ENCODE measurements at places on chromosomes 1 and 21. TPM values are rescaled to one million over a fixed set of nuclear protein-coding genes. Genes with fewer than 3 reads are reported as not detected.

DNA sequence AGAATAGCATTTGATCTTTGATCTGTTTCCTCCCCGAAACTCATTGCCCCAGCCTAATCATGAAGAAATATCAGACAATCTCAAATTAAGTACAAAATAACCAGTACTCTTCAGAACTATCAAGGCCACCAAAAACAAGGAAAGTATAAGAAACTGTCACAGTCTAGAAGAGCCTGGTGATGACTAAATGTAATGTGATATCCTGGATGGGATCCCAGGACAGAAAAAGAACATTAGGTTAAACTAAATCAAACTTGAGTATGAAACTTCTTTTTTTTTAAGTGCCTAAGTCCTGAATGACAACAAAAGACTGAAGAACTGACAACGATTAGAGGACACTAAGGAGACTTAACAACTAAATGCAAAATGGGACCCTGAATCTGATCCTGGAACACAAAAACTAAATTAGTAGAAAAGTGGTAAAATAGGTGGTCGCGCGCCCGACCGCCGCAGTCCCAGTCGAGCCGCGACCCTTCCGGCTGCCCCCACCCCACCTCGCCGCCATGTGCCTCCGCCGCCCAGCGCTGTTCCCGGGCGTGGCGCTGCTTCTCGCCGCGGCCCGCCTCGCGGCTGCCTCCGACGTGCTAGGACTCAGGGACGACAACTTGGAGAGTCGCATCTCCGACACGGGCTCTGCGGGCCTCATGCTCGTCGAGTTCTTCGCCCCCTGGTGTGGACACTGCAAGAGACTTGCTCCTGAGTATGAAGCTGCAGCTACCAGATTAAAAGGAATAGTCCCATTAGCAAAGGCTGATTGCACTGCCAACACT lies 5.5 kb upstream of the PRKAB2 start:
- ATAC-seq, result no peak

DNA sequence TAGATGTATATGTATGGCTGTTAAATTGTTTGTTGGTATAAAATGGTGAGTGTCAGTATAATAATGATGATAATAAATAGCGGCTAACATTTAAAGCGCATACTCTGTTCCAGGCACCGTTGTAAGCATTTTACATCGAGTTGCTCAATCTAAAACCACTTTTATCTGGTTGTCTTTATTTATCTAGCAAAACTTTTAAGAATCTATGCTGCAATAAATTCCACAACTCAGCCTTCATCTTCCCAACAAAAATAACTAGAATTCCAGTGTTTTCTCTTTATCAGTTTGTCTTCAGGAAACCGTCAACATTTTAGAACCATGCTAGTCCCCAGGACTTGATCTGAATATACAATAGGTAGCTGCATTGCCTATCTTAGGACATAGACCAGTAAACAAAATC lies 19.3 kb upstream of the SLC16A1 start:
- no peak for ATAC-seq

DNA sequence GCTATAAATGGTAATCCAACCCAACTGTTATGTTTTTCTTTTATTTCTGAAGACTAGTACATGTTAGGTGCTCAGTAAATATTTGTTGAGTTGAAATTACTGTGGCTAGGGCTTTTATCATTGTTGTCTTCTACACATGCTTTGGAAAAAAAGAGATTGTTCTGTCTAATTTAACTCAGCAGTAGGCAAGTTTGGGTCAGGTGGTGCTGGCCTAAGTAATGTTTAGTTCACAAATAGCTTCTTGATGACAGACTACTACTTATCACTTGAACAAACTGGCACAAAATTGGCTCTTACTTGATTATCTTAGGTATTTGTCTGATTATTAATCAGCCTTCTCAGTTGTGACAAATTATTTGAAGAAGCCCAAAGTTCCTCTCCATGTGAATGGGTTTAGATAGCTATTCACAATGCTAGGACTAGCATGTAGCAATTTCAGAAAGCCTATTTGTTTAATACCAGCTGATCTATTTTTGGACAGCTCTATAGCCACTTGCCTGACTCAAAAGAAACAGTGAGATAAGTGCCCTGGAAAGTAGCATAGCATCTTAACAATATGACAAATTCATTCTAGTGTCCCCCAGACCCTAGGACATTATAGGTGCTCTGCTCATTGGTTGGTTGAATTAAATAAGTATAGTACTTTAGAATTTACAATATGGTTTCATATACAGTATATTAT lies 32.6 kb downstream of the TMEM200B start:
- ATAC-seq, result no peak

NUDT4B gene
- total RNA-seq, result 0.58 TPM

- peak; percentile 19 for ATAC-seq
These were observed 120.0 kb downstream of the SETD4 start for GRCh38 chr21:35940074-35940927.

- ATAC-seq, result no peak
These were observed 27.7 kb upstream of the VPS13D start for GRCh38 chr1:12202190-12202497.

C1QA gene
- not detected for total RNA-seq

FHAD1 gene
- not detected for total RNA-seq

GRCh38 chr1:230251644-230252191 lies 174.4 kb downstream of the PGBD5 start:
- ATAC-seq, result peak; percentile 91

DNA sequence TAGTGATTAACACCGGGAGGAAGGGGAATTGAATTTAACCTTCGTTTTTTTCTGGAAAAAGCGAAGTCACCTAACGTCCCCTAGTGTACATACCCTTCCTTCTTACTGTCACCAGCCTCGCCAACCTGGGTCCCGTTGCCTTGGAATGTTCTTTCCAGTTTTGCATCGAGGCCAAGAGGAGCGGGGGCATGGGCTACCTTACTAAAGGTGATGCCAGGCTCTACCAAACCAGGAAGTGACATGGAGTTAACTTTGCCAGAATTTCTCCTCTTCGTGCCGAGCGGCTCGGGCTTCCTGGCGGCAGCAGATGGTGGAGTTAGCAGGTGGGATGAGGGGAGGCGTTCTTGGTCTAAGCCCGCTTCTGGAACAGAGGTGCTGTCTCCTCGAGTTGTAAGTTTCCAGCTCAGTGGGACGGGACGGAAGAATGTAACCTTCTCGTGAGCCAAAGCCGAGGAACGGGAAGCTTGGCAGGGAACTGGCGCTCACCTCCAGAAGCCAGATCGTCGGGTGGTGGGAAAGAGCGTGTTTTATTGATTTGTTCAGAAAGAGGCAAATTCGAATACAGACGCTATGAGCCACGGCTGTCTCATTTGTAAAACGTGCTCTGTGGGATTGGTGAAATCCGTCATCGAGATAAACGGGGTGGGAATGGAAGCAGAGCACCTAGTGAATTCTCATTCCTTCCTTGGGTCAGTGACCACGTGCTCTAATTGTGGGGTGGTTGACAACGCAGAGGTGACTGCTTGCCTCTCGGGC lies 486 bp downstream of the NIPAL3 start:
- peak; percentile 5 for ATAC-seq

DNA sequence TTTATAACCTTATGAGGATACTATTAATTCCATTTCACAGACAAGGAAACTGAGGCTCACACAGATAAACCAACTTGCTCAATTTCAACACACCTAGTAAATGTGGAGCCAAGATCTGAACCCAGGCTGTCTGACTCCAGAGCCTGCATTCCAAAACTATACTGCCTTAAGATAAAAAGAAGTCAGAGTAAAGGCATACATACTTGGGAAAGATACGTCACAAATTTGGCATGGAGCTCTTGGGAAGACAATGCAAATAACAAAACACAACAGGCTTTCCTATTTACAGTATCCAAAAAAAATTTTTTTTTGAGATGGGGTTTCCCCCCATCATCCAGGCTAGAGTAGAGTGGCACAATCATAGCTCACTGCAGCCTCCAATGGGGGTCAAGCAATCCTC lies 5.9 kb downstream of the AKT3 start:
- no peak for ATAC-seq

DNA sequence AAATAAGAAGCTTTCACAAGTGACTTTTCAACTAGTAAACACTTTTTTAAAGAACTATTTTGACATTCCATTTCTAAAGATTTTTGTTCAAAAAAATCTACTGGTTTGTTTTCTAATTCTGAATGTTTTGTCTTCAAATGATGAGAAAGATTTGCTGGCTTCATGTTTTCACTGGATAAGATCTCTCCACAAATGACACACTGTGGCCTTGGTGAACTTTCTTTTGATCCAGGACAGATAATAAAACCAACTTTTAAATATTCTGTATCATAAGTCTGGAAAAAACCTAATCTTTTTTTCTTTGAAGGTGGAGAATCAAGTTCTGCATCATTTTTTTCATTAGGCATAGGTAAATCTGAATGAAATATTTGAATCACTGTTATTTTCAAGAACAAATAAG lies 3.4 kb upstream of the TMEM35B start:
- no peak for ATAC-seq

DNA sequence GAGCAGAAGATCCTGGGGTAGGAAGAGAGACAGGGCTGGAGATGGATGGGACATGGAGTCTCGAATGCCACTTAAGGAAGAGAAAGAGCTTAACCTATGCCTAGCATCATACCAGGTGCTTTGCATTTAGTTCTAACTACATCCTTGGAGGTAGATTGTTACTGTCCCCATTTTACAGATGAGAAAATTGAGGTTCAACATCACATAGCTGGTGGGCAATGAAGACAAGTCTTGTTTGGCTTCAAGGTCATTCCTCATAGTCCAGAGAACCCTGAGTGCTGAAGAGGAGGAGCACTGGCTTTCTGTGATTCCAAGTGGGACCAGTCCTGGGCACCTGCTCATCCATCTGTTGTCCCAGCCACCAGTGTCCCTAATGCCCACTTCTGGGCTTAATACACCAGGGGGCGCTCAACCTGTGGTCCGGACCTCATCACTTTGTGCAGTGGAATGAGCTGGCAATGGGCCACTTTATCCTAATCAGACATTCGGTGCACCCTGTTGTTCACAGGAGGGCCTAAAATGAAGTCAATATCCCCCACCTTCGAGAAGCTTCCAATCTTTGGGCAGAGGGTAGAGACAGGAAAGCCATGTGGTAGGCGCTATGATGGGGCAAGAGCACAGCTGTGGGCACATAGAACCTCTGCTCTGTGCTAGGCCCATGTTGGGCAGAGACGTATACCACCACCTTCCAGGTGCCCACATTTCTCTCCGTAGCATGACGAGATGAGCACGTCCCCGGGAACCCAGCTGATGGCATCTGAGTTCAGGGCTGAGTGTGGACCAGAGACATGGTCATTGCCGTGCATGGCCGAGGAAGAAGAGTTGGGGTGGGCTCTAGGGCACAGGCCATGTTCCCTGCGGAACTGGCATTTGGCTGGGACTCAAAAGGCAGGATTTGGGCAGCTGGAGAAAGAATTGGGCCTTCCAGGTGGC lies 9.2 kb downstream of the RPS6KA1 start:
- no peak for ATAC-seq

C1orf116 gene
- not detected for total RNA-seq

DDOST gene
- 132 TPM for total RNA-seq

- ATAC-seq, result no peak
These were observed 123.9 kb upstream of the GRIK3 start for GRCh38 chr1:37158113-37158749.

DNA sequence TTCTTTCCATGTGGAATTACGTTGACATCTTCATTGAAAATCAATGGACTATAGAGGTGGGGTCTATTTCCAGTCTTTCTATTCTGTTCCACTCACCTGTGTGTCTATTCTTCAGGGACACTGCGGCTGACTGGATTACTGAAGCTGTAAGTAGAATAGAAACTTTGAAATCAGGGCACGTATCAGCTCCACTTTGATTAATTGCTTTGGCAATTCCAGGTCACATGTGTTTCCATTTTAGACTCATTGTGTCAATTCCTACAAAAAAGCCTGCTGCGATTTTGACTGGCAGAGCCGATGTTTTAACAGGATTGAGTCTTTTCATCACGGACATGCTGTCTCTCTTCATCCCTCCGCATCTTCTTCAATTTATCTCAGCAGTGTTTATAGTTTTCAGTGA lies 20.9 kb upstream of the RNF223 start:
- ATAC-seq, result no peak

CLDN17 gene
- total RNA-seq, result not detected

GRCh38 chr1:111161843-111162487 lies 21.9 kb downstream of the CEPT1 start:
- ATAC-seq, result no peak

GRCh38 chr1:76124196-76124595 lies 49.6 kb downstream of the ST6GALNAC3 start:
- ATAC-seq, result no peak

- no peak for ATAC-seq
These were observed 1.4 kb downstream of the MASP2 start for GRCh38 chr1:11045428-11046269.

Measured in activated T-helper 17 cell treated with anti-CD3 and anti-CD28 coated beads, Interleukin-2, amount 50 U/mL, for 72 hours (primary cell).